ENCODE measurements at places on chromosomes 2 and 18.

- DNase-seq, result no peak
Observed at GRCh38 chr2:225600444-225600843, 200.9 kb downstream of the NYAP2 start.

DNA sequence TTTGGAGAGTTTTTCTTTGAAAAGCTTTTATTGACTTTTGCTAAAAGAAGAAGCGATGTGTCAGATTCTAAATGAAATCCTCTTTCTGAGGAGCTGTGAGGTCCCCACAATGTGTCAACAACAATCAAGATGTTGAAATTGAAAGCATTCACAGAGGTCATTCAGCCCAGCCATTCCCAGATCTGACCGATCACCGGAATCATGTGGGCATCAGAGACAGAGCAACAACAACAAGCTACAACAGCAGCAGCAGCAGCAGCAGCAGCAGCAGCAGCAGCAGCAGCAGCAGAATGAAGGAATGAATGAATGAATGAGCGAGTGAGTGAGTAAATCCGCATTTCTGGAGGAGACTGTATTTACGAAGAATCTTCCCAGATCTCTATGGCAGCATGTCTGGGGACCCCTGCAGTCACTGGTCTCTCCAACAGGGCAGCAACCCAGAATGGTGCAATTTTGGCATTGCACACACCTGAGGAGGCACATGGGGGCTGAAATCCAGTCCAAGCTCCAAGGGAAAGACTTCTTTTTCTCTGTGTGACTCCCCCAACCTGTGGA lies 299.0 kb downstream of the MYCN start:
- no peak for DNase-seq

- DNase-seq, result no peak
Observed at GRCh38 chr2:120964819-120965218, 229.2 kb downstream of the GLI2 start.

GRCh38 chr2:29703336-29703735 lies 218.1 kb downstream of the ALK start:
- DNase-seq, result no peak

- no peak for DNase-seq
Observed at GRCh38 chr2:198596985-198597384, 792.6 kb downstream of the PLCL1 start.

GRCh38 chr18:46481048-46481846 lies 175.8 kb downstream of the LOXHD1 start:
- DNase-seq, result no peak

- no peak for DNase-seq
Observed at GRCh38 chr18:6979954-6980353, 137.6 kb downstream of the LAMA1 start.

DNA sequence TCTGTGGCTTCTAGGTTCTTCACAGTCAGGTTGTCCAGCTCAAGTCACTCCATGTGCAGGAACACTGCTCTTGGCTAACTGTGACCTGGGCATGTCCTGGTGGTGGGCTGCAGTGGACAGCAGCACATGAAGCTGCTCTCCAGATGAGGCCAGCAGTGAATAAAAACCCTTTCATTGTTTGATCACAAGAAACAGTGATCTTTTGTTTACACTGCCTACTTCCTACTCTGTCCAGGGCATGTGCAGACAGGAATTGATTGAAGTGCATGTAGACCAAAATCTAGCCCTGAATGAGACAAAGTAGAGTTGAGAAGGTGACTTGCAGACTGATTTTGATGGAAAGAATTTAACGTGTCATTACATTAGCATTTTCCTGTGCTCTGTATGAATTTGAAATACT lies 34.9 kb downstream of the BCL2L11 start:
- peak; percentile 59 for DNase-seq

DNA sequence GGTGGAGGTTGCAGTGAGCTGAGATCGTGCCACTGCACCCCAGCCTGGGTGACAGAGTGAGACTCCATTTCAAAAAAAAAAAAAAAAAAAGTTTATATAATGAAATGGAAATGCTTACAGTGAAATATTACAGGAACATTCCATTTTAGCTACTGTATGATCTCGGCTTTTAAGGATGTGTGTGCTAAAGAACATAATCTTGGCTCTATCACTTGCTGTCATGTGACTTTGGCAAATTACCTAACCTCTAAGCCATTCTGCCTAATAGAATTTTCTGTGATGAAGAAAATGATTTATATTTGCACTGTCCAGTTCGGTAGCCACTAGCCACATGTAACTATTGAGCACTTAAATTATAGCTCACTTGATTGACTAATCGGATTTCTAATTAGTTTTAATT lies 36.3 kb downstream of the SMAD4 start:
- DNase-seq, result no peak

- DNase-seq, result no peak
Observed at GRCh38 chr2:230952226-230952956, 27.3 kb upstream of the GPR55 start.

DNA sequence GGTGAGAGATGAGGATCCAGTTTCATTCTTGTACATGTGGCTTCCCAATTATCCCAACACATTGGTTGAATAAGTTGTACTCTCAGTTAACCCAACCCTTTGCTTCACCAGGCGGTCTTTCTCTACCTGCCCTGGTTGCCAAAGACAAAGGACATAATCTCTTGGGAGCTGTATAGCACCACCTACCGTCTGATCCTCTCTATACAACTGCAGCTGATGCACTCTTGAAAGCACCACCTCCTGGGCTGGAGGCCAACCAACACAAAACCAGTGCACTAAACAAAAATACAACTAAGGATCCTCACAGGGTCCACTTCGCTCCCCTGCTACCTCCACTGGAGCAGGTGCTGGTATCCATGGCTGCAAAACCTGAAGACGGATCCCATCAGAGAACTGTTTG lies 473.6 kb upstream of the NRXN1 start:
- DNase-seq, result no peak

DNA sequence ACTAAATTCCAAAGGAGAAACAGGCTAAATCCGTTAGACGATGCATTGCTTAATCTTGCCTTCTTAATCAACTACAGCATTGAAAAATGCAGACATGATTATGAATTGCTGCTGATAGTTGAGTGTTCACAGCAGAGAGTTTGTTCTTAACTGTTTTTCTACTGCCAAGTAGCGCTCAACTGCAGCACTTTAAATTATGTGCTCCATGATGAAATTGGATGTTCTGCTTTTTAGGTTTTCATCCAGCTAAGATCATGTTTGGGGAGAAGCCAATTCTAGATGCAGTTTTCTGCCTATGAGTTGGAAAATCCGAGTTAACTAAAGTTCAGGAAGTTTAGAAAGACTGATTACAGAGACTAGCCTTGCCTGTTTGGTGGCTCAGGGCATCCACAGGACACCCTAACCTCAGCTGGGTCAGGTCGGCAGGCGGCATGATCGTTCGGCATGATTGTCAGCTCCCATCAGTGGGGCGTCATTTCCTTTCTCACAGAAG lies 119.4 kb upstream of the PIEZO2 start:
- no peak for DNase-seq

DNA sequence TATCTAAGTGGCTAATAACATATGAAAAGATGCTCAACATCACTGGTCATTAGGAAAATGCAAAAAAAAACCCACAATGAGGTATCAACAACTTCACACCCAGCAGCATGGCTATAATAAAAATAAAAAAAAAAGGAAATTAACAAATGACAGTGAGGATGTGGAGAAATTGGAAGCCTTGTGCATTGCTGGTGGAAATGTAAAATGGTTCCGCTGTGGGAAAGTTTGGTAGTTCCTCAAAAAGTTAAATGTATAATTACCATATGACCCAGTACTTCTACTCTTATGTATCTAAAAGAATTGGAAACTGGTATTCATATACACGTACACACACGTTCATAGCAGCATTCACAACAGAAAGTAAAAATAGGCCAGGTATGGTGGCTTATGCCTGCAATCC lies 15.5 kb upstream of the CACNB4 start:
- DNase-seq, result no peak

DNA sequence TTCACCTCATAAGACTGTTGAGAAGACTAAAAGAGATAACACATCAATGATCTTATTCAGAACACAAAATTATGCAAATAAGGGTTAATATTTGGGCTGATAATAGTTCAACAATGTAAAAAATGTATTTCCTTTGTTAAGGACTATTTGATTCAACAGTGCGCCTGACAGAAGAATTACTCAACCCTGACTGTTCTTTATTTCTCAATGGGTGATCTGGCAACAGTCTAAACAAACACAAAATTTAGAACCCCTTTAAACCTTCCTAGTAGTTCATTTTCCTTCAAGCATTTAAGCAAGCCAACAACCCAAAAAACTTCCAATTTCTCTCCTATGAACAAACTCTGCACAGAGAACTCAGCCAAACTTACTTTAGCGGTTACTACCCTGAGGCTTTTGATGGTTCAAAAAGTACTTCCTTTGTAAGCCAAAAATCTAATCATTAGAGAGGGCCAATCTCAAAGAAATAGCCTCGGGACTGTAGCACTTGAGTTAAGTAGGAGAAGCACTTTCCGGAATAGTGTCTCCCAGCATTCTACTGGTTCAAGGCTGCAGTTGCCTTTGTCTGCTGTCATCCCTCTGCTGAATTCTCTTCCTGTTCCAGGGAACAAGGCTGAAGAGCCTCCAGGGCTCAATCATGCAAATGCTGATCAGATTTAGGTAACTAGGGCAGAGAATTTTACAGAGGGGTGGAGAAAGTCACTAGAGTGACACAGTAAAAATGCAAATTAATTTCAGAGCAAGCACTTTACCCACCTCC lies 40.9 kb upstream of the MAPK4 start:
- DNase-seq, result peak; percentile 5

DNA sequence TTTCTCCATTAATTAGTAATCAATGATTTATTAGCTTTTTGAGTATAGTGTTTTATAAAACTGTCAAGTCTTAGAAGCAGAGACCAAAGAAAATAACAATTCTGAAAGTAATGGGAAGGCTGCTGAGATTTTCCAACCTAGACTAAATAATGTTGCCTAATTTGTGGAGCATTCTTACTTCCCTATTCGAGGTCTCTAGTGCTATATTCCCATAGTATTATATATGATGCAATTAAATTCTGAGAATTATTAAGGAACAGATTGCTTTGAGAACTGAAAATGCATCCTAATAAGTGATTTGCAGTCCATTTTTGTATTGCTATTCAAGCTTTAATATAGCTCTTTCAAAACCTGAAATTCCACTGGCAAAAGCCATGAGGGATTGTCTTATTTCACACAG lies 27.7 kb upstream of the DOCK10 start:
- no peak for DNase-seq

GRCh38 chr2:169073963-169074751 lies 4.8 kb downstream of the DHRS9 start:
- DNase-seq, result peak; percentile 18

DNA sequence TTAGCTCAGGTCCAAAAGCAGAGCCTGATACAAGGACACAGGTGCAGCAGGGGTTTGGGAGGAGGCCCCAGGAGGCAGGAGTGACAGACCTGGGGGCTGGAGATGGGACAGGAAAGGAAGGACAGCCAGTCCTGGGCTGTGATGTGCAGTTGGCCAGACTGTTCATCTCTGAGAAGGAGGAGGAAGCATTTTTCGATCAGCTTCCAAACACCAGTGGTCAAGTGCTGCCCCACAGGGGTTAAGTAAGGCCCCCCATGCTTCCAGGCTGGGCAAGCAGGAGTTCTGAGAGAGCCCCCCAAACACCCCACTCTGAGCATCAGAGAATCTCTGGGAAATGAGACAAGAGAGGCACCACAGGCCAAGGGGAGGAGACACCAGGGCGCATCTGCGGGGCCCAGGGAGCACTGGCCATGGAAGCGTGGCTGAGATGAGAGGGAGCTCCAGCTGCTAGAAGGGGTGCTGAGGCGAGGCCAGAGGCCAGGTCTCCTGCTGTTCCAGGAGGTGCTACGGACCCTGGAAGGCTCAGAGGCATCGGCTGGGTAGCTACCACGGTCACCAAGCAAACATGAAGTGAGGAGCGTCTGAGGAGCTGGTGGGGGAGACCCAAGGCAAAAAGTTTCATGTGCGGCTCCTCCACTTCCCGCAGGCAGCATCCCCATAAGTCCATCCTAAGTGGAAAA lies 5.6 kb upstream of the HDAC4 start:
- DNase-seq, result no peak

GRCh38 chr2:136373841-136374240 lies 255.9 kb upstream of the CXCR4 start:
- DNase-seq, result no peak

DNA sequence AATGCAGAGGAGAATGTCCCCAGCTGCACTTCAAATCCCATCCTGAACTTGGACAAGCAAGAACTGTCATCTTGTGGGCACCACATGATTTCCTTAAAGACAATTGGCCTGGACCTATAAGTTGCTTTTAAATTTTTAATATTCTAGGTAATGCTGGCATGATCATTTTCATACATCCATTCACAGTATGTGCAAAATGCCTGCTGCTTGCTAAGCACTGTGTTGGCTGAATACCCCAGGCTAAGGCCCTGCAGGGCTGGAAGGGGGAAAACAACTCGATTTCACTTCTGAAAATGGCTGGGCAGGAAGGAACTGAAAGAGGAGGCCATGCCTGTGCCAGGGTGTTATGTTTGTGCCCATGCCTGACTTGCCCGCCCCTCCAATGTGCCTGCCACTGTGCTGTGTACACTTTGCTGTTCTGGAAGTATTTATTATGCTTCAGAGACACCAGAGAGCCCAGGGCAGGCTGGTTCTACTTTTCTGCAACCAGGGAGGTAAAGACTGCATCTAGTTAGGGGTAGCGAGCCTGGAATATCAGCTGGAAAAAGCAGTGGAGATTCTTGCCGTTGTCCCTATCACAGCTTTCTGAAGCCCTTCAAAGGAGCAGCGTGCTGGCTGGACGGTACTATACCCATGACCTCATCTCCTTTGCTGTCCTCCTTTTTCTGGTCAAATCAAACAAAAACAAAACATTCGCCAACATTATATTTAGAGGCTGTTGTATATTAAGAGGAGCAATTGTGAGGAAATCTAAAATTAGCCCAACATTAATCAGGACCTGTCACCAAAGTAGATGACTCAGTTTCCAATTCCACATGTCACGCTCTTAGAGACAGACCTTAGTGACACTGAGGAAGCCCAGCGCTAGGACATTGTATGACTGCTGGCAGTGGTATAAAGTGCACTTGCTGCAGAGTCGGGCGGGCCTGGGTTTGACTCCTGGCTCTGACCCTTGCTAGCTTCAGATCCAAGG lies 158.1 kb downstream of the DDX1 start:
- DNase-seq, result no peak

- DNase-seq, result no peak
Observed at GRCh38 chr18:8745355-8746014, 40.1 kb downstream of the MTCL1 start.

DNA sequence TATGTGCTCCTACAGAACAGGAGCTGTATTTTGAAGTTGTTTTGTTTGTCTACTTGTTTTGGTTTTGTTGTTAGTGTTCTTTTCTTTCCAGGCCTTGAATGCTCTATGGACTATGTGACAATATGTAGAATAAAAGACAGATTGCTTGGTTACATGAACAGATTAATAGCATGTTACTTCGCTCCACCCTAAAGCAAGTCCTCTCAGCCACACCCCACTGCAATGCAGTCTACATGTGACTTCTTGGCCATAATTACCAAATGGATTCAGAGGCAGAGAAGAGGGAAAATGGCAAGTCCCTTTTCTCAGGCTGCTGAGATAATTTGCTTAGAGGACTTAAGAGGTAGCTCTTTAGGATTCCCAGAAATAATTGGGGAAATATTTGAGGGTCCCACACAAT lies 123.2 kb upstream of the CYP1B1 start:
- no peak for DNase-seq

- DNase-seq, result no peak
Observed at GRCh38 chr18:32771871-32772580, 797 bp downstream of the KLHL14 start.

- DNase-seq, result no peak
Observed at GRCh38 chr2:30029804-30030203, 108.4 kb upstream of the ALK start.

GRCh38 chr2:198385326-198385725 lies 580.9 kb downstream of the PLCL1 start:
- no peak for DNase-seq
